ENCODE measurements at places on chromosomes 13 and 19.

GRCh38 chr19:18317961-18318800 lies 4.7 kb downstream of the LSM4 start:
- DNase-seq = no peak

DNA sequence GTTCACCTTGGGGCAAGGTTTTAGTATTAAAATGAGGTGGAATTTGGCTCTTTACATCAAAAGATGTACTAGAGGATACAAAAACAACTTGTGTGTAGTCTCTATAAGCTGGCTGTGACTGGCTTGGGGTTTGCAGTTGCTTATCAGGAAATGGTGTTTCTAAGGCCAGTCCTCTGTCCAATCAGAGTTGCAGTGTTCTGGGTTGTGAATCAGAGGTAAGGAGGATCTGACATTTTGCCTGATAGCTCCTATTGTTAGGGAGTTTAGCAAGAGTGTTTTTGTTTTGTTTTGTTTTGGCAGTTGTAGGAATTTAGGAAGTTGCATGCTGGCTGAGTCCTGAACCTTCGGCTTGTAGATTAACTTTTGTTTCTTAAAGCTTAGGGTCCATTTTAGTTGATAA lies 20.1 kb upstream of the ESD start:
- DNase-seq = no peak

DNA sequence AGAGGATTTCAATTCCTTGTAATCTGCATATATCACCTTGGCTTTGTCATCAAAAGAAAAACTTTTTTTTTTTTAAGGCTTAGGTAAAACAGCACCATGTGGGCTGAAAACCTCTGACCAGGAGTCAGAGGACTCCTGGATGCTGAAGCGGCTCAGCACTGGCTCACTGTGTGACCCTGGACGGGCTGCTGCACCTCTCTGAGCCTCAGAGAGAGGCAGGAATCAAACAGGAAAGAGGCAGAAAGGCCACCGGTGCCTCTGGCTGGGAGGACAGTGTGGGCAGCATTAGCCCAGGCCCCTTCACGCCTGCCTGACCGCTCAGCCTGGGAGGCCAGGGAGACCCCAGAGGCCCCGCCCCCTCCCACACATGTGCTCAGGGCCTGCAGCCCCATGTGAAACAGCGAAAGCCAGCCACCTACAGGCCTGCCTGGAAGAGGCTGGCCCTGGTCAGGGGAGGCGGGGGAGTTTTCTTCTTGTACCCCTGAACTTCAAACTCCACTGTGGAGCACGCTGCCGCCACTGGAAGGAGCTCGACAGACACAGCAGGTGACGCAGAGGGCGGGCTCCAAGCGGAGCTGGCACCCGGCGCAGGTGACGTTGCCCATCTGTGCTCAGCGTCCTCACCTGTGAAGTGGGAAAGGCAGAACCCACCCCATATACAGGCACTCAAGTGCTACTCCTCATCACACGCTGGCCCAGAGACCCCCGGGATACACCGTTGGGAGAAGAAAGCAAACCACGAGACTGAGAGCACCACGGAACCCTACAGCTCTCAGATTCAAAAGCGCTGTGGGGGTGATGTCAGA lies 39.7 kb downstream of the MLLT1 start:
- no peak for DNase-seq

- DNase-seq = no peak
These were observed at the start of gene RETN for GRCh38 chr19:7668842-7669241. RETN (plus strand) TSS chr19:7669049; CDS start chr19:7669327, 278 bp downstream.

GRCh38 chr19:13057744-13058143 lies 44.9 kb downstream of the LYL1 start:
- no peak for DNase-seq

- DNase-seq = no peak
These were observed at the start of gene CDC34 for GRCh38 chr19:531753-532560. CDC34 (plus strand) TSS chr19:531760; CDS start chr19:531932, 172 bp downstream.

- DNase-seq = no peak
These were observed 667.1 kb downstream of the PCDH9 start for GRCh38 chr13:66563076-66563475.

GRCh38 chr13:38180126-38180525 lies 169.5 kb upstream of the UFM1 start:
- DNase-seq = no peak

- DNase-seq = no peak
These were observed 6.4 kb downstream of the TLE5 start for GRCh38 chr19:3055741-3056416.

DNA sequence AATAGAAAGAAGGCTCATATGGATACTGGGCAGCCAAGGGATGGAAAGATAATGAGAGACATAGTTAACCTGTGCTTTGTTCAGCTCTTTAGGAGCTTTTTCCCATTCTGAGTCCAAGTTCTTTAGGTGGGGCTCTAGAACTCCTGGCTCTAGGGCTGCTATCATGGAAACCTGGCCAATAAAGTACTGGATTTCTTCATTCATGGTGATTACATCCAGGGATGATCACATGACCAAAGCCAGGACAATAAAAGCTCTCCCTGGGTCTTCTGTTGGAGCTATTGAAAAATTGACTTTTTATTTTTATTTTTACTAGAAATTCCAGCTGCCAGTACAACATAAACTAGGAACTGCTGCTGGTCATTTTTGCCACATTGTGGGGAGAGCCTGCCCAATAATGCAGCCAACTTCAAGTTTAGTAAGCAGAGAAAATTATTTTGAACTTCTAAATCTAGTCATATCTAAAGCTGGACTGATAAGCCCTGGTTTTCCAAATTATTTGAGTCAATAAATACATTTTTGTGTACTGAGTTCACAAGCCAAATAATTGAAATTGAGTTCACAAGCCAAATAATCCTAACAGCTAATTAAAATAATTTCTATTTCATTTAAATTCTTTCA lies 224.9 kb upstream of the STARD13 start:
- no peak for DNase-seq

DNA sequence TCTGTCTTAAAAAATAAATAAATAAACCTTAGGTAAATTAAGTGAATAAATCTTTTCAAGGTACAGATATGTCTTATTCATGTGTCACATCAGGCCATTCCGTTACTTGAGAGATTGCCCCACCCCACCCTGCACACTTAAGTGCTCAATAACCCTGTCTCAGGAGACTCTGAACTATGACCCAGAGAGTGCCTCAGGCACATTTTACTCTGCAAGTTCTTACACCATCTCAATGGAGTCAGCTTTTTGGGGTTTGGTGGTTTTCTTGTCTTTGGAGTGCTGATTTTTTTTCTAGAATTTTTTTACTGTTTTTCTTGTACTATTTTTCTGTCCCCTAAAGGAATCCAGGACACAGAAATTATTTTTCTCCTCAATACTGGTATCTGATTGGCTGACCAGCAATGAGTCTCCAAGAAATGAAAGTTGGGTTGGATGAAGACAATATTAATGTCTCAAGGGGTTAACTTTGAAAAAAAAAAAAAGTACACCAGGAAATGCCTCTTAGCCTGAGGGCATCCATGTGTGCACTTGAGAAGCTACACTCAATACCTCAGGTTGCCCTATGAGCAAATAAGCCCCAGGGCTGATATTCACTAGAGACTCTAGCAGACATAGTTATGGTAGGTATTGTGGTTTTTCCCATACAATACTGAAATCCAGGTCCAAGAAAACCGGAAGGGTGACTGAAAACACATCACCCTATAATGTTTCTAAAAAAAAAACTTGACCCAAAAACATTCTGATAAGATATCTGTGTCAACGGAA lies 114.6 kb upstream of the ZNF91 start:
- DNase-seq = no peak

DNA sequence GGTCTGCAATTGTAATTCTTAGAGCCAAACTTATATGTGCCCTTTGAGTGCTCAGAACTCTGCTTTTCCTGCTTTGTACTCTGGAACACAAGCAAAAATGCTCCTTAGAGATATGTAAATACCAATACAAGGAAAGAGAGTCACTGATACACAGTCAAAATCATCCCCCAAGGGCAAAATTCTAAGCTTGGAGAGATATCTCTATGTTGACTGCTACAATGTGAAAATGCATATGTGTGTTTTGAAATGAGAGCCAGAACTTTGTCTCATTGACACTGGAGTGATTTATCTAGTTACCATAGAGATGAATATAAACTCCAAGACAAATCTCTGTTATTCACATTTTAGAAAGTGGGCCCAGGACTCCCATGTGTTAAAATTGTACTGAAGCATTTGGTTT lies 494.8 kb upstream of the SLITRK1 start:
- no peak for DNase-seq

DNA sequence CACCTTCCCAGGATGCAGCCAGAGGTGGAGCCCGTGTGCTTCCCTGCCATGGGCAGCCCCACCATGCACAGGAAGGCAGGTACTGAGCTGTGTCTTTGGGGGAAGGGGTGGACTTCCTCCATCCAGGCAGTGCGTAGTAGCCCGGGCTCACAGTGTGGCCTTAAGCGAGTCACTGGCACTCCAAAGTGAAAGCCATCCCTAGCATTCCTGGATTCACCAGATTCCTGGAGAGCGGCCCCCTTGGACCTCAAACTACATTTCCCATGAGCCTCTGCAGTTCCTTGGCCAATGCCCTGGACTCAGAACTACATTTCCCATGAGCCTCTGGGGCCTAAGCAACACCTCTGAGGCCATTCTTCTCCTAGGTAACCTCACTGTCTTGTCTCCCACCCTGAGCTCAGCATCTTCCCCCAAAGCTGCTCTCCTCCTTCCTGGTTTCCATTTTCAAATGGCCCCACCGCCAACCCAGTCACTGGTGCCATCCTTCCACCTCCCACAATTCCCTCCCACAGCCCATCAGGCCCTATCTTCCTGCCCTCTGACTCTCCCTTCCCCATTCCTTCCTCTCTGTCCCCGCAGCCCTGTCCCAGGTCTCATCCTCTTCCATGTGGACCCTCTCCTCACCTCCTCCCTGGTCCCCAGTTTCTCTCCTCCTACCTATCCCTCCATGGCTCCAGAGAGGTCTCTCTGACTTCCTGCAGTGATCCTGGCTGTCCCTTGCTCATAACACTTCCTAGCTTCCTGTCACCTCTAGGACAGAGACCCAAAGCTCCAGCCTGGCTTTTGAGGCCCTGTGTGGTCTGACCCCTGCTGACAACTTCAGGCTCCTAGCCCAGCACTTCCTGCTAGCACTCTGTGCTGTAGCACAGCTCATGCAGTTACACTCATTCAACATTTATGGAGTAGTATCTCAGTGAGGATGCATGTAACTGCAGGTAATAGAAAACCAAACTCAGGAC lies at the start of gene C19orf81:
TSS of gene C19orf81 (plus strand) at position 13 of the 959 bp plus-strand sequence. CDS start at position 13, 0 bp downstream.
- DNase-seq = no peak

GRCh38 chr13:22210134-22210930 lies 539.5 kb downstream of the FGF9 start:
- DNase-seq = no peak

DNA sequence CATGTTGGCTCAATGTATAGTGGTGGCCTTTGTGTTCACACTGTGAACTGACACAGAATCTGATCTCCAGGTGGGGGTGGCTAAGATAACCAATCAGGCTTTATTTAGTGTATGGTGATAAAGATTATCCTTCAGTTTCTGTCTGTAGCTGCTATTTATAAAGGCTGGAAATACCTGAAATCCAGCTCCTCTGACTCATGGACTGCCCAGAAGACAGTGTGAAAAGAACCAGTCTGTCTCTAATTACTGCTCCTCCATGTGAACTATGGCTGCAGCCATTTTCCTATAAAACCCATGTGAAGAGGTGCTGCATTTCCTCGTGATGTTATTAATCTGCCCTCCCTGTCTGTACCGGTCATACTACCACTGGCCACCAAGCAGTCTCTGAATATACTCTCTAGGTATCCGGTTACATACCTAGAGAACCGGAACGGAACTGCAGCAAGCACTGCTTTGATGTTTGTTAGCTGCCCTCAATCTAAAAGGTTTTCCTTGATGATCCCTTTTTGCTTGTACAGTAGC lies 238.0 kb downstream of the LHFPL6 start:
- DNase-seq = no peak

DNA sequence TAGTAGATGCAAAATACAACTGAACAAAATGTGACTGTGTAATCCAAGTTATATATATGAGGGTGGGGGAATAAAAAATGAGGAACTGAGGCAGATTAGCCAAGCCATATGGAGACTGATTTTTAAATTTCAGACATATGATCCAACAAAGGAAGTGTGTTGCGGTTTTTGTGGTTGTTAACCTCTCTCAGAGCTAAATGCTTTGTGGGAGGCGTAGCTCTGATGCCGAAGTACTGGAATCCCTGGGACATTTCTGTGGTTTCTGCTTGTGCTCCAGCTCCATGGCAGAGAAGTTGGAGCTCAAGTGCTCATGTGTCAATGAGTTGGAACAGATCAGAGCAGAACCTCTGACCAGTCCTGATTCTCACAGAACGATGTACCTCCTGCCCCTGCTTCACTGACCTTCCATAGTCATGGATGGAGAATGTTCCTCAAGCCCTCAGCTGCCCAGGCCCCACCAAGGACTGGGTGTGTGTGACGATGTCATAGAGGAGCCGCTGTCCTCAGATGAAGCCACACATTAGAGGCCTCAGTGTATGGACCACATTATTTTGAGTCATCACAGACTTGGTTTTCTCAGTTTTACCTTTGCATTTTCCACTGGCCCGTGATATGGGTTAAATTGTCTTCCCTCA lies 107.6 kb downstream of the SOX1 start:
- DNase-seq = no peak

DNA sequence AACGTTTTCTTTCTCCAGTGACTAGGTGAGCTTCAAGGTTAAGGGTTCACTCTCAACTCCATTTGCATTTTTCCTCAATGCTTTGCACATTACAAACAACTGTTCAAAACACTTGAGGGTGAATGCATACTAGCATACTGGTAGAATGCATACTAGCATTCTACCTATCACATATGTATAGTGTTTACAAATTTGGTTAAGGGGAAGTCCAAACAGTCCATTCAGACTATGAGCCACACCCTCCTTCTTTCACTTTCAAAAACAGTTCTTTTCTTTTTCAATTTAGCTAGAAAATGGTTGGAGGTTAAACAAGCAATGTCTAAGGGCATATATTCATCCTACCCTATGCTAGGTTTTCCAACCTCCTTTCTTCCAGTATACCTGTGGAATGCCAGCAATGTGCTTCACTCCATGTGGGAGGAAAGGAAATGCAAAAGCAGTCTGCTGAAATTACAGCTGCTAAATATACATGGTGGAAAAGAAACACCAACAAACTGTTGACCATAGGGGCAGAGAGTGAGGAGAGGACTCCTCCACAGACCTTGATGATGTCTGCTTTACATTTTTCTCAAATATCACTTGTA lies 102.6 kb downstream of the DOCK9 start:
- no peak for DNase-seq

DNA sequence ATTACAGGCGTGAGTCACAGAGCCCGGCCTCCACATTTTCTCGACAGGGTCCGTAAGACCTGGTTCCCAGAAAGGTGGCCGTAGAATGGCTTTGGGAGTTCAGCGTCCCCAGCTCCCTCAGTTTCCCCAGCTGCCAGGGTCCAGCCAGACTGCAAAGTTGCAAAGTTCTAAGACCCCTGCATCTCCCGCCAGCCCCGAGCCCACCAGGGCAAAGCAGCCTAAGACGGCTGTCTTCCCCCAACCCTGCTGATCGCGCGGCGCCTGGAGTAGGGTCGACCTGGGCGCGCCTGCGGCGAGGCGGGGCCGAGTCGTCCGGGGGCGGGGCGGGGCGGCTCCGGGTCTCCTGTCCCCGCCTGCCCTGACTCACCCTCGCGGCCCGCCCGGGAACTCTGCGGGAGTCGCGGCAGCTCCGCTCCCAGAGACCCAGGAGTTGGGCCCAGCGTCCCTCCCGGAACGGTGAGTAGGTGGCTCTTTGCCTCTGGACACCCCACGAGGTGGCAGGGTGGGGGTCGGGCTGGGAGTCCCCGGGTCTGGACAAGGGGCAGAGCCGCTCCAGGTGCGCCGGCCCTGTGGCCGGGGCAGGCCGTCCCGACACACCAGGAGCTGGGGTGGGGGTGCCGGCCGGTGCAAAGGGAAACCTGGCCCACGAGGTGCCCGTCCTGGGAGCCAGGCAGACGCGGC lies at the start of gene LRRC8E:
TSS of gene LRRC8E (plus strand) at position 366 of the 681 bp plus-strand sequence. CDS start 7,094 bp downstream, outside the sequence.
- DNase-seq = no peak
